ENCODE measurements at places on chromosomes 2 and 18.

DNA sequence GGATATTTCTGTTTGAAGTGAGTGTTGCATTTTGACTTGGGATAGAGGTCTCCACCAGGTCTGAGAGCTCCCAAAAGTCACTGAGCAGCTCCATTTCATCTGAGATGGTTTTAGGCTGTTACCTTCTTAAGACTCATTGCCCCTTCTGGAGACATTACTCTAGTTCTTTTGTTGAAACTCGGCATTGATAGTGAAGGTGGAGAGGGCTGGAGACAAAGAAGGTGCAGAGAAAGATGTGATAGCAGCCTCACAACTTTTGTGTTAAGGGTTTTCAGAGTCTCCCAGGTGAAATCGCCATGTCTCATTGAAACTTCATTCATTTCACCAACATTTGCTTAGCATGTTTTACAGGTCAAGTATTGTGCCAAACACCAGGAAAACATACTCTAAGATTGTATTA, 219.6 kb downstream of the INSIG2 start:
- DNase-seq: no peak

- DNase-seq: no peak
Observed at GRCh38 chr2:36163520-36164254, 191.9 kb upstream of the CRIM1 start.

DNA sequence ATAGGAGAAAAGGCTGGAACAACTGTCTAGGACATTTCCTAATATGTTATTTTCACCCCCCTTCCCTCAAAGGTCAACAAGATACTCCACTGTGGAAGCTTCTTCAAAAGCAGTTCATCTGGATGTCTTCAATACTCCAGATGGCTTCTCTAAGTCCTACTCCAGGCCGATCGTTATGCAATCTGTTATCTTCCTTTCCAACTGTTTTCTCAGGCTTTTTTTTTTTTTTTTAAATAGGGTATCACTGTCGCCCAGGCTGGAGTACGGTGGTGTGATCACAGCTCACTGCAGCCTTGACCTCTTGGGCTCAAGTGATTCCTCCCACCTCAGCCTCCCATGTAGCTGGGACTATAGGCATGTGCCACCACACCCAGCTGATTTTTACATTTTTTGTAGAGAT, 26.3 kb downstream of the ATP8B1 start:
- DNase-seq: no peak

GRCh38 chr2:230541934-230542380, 126.0 kb downstream of the SP100 start:
- peak; percentile 16 for DNase-seq

- peak; percentile 30 for DNase-seq
Observed at GRCh38 chr2:142131010-142131669, at the start of gene LRP1B. Gene LRP1B (minus strand): TSS chr2:142131016. CDS start chr2:142130729, 287 bp downstream.

GRCh38 chr18:54973046-54973445, 13.8 kb upstream of the CCDC68 start:
- no peak for DNase-seq

GRCh38 chr18:10197097-10197496, 257.3 kb upstream of the APCDD1 start:
- peak; percentile 35 for DNase-seq

- no peak for DNase-seq
Observed at GRCh38 chr2:179470992-179471391, 206.4 kb upstream of the SESTD1 start.

Data from fibroblast of skin of back (primary cell).